ENCODE measurements at places on chromosomes 6 and 20. TPM values are rescaled to one million over a fixed set of nuclear protein-coding genes. Genes with fewer than 3 reads are reported as not detected.

- no peak overlapping the region for H3K27ac ChIP-seq
- no peaks in the 10 kb centered on the region for H3K36me3 ChIP-seq
- H3K4me3 ChIP-seq: no peak overlapping the region
- no peaks in the 10 kb centered on the region for H3K27me3 ChIP-seq
- DNase-seq: no peak
These were observed 103.5 kb downstream of the ATXN1 start for GRCh38 chr6:16657768-16658167.

GRCh38 chr6:50966532-50966931 is 147.9 kb downstream of the TFAP2B start:
- no peak overlapping the region for H3K4me3 ChIP-seq
- H3K4me1 ChIP-seq: no peaks in the 10 kb centered on the region
- H3K27ac ChIP-seq: no peak overlapping the region
- no peaks in the 10 kb centered on the region for H3K36me3 ChIP-seq

DNA sequence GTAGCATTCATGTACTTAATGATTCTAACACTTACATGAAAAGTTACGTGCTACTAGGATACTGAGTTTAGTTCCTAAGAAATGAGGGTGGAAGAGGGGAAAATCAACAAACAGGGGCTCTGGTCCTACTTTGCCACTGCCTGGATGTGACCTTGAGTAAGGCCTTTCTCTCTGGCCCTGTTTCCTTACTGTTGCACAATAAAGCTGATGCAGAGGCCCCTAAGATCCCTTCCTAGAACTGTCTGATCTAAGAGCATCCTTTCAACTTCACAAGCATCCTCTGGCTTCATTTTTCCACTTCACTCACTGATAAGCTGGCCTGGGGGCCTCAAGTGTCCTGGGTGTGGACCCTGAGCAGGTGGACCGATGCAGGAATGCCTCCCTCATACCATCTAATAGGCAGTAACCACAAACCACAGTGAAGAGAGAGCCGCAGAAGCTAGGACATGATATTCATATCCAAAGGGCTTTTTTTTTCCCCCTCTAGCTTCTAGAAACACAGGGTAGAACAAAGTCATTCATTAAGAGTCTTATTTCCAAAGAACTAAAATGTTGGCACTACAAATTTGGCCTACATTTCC is 21.6 kb downstream of the FKBP1A start:
- peaks cover 56% of the 10 kb centered on the region for H3K36me3 ChIP-seq
- H3K27ac ChIP-seq: peak overlapping the region; percentile 2
- H3K4me1 ChIP-seq: peaks cover 49% of the 10 kb centered on the region
- no peaks in the 10 kb centered on the region for H3K27me3 ChIP-seq

DNA sequence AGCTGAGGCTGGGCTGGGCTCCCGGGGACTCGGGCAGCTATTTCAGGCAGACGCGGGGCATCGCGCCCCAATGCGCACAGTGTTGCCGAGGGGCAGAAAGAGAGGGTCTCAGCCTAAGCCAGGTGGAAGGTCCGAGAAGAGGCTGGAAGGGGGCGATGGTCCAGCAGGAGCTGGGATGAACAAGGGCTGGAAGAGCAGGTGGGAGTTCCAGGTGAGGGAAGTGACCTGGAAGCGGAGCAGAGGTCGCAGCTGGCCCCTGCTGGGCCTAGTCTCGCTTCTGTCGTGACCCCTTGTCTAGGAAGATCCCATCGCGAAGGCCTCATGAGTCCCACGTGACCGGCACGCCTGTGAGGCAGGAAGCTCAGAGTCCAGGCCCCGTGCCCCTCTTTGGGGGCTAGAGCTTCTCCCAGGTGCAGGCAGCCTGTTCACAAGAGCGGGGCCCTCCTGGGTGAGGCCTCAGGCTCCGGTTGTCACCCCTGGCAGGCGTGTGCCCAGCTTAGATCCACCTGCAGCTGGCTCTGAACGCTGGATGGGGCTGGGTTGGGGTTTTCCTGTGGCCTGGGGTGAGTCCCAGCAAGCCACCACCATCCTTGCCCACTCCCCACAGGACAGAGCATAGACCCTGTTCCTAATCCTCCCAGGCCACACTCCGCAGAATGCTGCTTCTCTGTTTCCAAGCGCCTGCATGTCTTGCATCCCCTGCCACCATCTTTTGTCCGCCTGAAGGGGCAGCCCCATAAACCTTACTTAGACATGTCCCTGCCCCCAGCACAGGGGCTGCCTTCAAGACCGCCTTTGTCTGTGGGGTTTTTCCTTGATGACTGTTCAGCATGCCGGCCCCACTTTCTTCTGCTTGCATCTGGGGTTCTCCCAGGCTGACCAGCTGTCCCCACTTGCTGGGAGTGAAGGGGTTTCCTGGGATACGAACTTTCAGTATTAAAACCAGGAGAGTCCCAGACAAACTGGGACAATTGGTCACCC is 15.1 kb downstream of the SLC22A3 start:
- H3K27ac ChIP-seq: no peak overlapping the region
- DNase-seq: no peak
- H3K4me3 ChIP-seq: no peak overlapping the region
- no peaks in the 10 kb centered on the region for H3K36me3 ChIP-seq

DNA sequence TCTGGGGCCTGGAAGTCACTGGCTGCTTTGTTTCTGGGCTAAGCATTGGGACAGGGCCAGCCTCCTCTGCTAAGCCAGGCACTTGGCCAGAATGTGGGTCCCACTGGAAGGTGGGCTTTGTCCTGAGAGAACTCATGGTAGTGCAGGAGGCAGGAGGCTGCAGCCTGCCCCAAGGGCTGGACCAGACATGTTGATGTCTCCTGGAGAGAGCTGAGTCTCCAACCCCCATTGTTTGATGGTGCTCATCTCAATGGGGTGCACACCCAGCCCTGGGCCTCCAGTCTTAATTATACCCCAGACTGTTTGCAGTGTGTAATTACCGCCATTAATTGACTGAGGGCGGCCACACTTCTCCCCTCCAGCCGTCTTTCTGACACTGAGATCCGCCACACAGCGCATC is 220.5 kb upstream of the PMEPA1 start:
- no peaks in the 10 kb centered on the region for H3K4me1 ChIP-seq
- no peak overlapping the region for H3K27ac ChIP-seq
- no peak for DNase-seq

DNA sequence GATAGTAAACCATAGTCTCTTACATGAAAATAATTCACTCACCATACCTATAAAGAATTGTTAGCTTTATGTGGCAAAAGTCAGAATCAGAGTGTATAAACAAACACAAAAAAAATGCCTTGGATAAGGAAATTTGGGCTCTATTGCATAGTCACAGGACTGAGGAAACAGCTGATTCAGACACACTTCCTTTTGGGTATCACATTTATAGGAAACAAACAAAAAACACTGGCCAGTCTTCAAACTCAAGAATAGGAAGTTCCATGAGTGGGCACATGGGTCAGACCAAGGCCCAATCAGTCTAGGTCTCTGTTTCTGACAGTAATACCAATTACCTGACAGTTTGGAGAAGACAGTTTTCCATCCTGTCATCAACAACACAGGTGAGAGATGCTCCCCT is 8.0 kb downstream of the SLC18B1 start:
- no peaks in the 10 kb centered on the region for H3K27me3 ChIP-seq
- H3K4me1 ChIP-seq: no peaks in the 10 kb centered on the region
- DNase-seq: no peak
- H3K4me3 ChIP-seq: no peak overlapping the region

GRCh38 chr6:52227495-52227894 is 16.8 kb downstream of the IL17F start:
- H3K27me3 ChIP-seq: no peaks in the 10 kb centered on the region
- no peak overlapping the region for H3K27ac ChIP-seq
- H3K36me3 ChIP-seq: no peaks in the 10 kb centered on the region

DNA sequence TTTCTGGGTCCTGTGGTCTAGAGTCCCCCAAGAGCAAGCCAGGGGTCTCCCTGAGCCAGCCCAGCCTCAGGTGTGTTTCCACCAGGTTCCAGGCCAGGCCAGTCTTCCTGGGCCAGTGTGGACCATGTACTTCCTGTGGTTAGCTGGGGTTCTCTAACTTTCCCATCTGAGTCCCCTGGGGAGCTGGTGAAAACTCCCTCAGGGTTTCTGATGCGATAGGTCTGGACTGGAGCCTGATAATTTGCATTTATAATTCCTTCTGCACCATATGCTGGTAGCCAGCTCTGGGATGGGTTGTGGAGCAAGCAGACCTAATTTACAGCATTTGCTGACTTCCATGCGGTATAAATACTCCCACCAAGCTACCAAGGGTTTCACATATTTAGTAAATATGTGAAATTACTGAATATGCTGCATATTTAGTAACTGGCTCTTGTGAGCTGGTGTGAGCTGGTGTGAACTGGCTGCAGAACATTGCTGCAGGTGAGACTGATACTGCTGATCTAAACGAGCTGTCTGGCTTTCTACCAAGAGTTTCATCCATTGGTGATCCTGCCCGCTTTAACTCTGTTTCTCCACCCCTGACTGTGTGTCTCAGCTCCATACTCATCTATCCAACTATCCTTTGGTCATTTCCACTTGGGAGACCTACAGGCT is 62.6 kb downstream of the RIN2 start:
- DNase-seq: no peak
- H3K4me1 ChIP-seq: peaks cover 43% of the 10 kb centered on the region
- H3K27me3 ChIP-seq: no peaks in the 10 kb centered on the region
- H3K27ac ChIP-seq: no peak overlapping the region

- H3K4me3 ChIP-seq: no peak overlapping the region
- DNase-seq: no peak
- no peak overlapping the region for H3K27ac ChIP-seq
- no peaks in the 10 kb centered on the region for H3K4me1 ChIP-seq
- no peaks in the 10 kb centered on the region for H3K27me3 ChIP-seq
These were observed 33.4 kb upstream of the INSM1 start for GRCh38 chr20:20334489-20334888.

GRCh38 chr6:116561377-116562018 is 7.9 kb downstream of the CALHM4 start:
- peak; percentile 53 for DNase-seq
- no peaks in the 10 kb centered on the region for H3K27me3 ChIP-seq
- H3K4me3 ChIP-seq: no peak overlapping the region

- H3K27ac ChIP-seq: no peak overlapping the region
- H3K27me3 ChIP-seq: no peaks in the 10 kb centered on the region
- no peaks in the 10 kb centered on the region for H3K4me1 ChIP-seq
- no peaks in the 10 kb centered on the region for H3K36me3 ChIP-seq
- H3K4me3 ChIP-seq: no peak overlapping the region
These were observed 46.2 kb downstream of the NHLRC1 start for GRCh38 chr6:18076231-18076630.

DNA sequence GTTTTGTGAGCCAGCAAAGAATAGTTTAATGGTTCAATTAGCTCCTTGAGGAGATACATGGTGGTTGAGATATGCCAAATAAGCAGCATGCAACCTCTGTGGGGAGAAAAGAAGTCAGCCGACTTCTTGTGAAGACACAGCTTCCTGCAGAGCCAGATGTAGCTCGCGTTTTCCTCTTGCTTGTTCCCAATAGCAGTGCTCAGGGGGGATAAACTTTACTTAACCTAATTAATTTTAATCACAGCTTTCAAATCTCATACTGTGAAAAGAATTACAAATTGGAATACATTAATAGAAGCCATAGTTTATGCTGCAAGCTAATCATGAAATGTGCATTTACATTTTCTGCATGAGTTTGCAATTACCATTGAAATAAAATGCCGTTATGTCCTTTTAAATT is 106.2 kb downstream of the MAP3K7 start:
- no peak overlapping the region for H3K4me3 ChIP-seq
- no peak overlapping the region for H3K27ac ChIP-seq
- no peak for DNase-seq
- no peaks in the 10 kb centered on the region for H3K4me1 ChIP-seq
- H3K36me3 ChIP-seq: no peaks in the 10 kb centered on the region
- no peaks in the 10 kb centered on the region for H3K27me3 ChIP-seq

DNA sequence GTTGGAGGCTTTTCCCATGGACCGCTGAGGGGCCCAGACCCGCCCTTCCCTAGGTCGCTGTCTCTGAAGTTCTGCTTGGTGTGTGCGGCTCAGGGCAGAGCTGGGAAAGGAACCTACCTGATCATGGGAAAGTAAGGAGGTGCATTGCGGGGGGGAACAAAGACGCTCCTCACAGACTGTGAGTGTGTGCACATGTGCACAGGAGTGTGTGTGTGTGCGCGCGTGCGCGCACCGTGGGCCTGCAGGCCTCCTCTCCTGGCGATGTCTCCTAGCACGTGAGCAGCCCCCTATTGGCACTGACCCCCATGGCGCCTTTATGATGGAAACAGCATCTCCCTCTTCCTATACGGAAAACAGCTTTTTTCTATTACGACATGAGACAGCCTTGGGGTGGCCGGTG is 224.1 kb downstream of the TAF4 start:
- DNase-seq: no peak
- no peaks in the 10 kb centered on the region for H3K27me3 ChIP-seq
- H3K4me1 ChIP-seq: no peaks in the 10 kb centered on the region
- H3K27ac ChIP-seq: no peak overlapping the region
- H3K36me3 ChIP-seq: no peaks in the 10 kb centered on the region
- H3K4me3 ChIP-seq: no peak overlapping the region

DNA sequence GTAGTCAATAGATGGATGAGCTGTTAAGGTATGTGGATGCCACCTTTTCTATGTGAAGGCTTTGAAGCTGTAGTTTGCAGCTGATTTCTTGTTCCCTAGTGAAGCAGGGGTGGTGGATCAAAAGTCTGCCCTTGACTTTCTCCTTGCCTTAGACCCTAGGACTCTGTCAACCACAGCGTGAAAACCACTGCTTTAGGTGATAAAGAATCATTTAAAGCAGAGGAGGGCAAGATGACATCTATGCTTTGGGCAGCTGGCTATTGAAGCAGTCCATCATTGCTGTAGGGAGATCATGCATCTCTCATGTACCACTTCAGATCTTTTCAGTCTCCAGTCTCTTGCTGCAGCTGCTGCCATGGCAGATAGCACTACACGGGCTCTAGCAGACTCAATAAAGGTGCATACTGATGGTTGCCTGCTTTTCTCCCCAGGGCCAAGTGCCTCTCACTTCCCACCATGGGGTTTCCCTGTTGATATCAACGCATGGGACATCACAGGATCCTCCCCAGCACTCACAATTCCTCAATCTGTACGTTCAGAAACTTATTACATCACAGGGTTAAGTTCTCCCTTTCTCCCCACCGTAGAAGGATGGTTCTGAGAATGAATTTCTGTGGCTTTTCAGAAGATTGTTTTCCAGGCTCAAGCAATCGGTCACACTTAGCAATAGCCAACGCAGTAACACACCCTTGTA is 122.0 kb upstream of the STMND1 start:
- H3K4me3 ChIP-seq: no peak overlapping the region
- H3K36me3 ChIP-seq: no peaks in the 10 kb centered on the region

DNA sequence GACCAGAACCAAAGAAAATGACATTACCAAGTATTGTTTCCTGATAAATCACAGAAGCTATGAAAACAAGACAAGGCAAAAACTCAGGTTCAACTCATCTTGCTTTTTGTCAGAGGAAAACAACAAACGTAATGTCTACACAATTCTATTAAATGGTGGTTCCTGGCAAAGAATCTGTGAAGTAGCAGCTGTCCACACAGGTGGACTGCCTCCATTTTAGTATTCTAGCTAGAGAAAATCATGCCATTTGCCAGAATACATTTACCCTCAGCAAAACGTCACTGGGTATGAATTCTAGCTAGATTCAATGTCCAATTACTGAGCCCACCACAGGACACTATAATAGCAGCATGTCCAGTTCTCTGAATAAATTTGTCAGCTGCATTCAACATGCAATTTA is 125.4 kb downstream of the ADGRB3 start:
- no peak overlapping the region for H3K27ac ChIP-seq
- no peak for DNase-seq
- no peaks in the 10 kb centered on the region for H3K4me1 ChIP-seq
- H3K4me3 ChIP-seq: no peak overlapping the region
- no peaks in the 10 kb centered on the region for H3K36me3 ChIP-seq

MUC21 gene
- total RNA-seq: not detected

PRSS16 gene
- total RNA-seq: not detected

CST2 gene
- total RNA-seq: not detected

EPHA7 gene
- total RNA-seq: 3.1 TPM

HTR1E gene
- not detected for total RNA-seq

TP53TG5 gene
- total RNA-seq: 0.76 TPM
